ENCODE measurements at places on chromosomes 4 and X.
A peak's percentile ranks its signal among the peaks of the same experiment; 100 is the strongest.

DNA sequence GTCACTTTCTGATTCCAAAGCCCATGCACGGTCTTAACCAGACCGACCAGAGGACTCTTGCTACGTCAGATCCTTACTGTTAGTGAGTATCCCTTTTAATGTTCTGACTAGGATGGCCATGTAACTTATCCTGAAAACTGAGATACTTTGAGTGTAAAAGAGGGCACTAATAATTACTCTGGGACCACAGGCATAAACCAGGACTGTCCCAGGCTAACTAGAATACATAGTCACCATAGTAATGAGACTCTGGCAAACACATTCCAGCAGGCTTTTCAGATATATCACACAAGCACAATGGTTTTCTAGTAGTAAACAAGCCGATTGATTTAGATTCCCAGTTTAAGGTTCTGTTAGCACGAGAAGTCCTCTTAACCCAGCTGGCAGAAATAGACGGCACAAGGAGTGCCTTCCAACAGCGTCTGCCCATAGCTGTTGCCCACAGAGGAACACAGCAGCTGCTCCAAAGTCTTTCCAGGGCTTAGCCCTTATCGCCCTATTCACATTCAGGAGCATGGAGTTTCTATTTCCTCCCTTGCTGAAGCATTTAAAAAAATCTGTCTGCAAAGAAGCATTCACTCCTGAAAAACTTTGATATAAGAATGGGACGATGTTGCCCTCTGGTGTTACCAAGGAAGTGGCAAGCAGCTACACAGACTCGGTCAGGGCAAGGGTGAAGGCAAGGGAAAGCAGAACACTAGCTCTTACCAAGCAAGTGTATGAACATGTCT lies 92.4 kb downstream of the CXCL13 start:
- DNase-seq, result peak; percentile 57

GRCh38 chr4:22014222-22014741 lies 65.7 kb upstream of the KCNIP4 start:
- no peak for DNase-seq

DNA sequence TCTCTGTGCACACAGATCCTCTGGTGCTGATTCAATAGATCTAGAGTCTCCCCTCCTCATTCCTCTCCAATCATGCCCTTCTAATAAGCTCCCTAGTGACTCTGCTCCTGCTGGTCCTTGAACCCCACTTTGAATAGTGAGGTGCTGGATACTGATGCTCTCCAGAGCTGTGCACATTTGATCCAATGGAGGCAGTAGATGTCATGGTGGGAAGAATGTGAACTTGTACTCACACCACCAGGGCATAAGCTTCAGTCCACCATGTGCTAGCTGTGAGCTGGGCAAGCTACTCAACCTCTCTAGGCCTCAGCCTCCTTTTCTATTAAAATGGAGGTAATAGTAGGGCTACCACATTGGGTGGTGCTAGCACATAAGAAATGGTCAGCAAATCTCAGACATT lies 241.1 kb downstream of the SPATA18 start:
- no peak for DNase-seq

GRCh38 chrX:153516073-153516472 lies 1.4 kb upstream of the ATP2B3 start:
- no peak for DNase-seq

DNA sequence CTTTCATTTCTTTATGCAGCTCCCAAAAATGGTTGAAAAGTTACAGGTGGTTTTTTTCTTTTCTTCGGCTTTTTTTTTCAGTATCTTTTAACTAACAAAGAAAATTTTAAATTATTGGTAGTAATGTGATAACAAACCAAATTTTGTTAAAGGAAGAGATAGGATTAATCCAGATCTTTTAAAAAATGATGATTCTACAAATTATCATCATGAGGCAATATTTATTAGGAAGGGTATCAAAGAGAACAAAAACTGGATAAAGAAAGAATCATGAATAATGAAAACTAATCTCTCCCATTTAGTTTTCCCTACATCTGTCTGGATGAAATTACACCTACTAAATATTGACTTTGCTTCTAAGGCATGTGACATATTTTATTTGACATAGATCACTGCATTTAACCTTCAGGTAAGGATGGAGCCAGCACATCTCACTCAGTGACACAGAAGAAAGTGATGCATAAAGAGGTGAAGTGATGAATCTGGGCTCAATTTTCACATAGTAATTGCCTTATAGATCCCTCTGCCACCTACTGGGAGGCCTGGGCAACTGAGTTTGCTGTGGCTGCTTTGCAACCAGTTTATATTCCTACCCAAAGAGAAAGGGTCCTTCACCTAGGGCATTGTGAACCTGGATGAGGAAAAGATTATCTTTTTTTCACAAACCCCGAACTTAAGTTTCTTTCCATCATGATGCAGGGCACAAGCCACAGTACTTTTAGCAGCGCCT lies 155.6 kb downstream of the HNRNPD start:
- no peak for DNase-seq
